ENCODE measurements at places on chromosomes 2 and 18. TPM values are rescaled to one million over a fixed set of nuclear protein-coding genes. Genes with fewer than 3 reads are reported as not detected.

STK36 gene
- 34.9 TPM for total RNA-seq

MOGAT1 gene
- total RNA-seq: 0.67 TPM

CCT7 gene
- 486 TPM for total RNA-seq

MAPRE3 gene
- 7.5 TPM for total RNA-seq

AGBL5 gene
- total RNA-seq: 45.4 TPM

DSG1 gene
- not detected for total RNA-seq

GPR17 gene
- not detected for total RNA-seq

MPP4 gene
- total RNA-seq: not detected

RALB gene
- 16.6 TPM for total RNA-seq

TMEM150A gene
- total RNA-seq: 19.8 TPM

GGCX gene
- total RNA-seq: 33.8 TPM

TMEM247 gene
- total RNA-seq: not detected

GRHL1 gene
- 3.6 TPM for total RNA-seq

All from H1 (cell line).